ENCODE measurements at places on chromosomes 2 and 18. TPM values are rescaled to one million over a fixed set of nuclear protein-coding genes. Genes with fewer than 3 reads are reported as not detected.

GRCh38 chr18:57759650-57760049, 43.5 kb downstream of the ATP8B1 start:
- no peak for DNase-seq

The CXCR1 gene
- not detected for total RNA-seq

DNA sequence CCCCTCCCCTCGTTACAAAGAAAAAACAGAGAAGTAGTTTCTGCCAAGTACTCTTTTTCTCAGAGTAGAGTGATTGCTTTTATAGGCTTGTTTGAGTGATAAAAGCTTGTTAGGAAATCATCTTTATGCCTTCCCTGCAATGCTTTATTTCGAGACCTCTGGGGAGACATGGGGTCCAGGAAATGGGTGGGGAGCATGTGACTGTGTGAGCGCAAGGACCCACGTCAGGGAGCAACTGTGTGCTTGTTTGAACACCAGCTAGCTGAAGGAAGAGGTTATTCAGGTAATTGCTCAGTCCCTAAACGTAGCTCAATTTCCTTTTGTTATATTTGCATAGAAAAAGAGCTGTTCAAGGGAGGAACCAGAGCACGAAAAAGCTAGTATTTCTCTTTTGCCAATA, 187.3 kb downstream of the FAM210A start:
- DNase-seq, result no peak

DNA sequence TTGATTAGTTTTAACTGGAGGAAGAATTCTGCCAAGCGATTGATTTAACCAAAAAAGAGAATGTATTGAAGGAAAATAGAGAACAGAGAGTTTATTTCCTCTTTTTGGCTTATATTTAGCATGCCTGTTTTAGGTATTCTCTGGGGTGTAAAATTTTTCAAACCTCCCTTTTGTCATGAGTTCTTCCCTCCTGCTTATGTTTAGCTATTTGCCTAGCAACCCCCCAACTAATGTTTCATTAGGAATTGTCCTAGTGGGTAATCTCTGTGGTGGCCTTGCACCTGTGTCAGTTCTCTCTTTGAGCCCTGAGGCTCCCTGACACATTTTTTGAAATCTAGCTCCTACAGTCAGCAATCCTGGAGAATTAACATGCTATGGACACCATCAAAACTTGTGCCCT, 12.5 kb upstream of the REG1B start:
- DNase-seq, result no peak

The NEURL3 gene
- total RNA-seq, result not detected

The ERBB4 gene
- total RNA-seq, result 0.07 TPM

- DNase-seq, result no peak
These were observed 126.0 kb upstream of the MSH6 start for GRCh38 chr2:47656715-47657600.

Measured in MG63 (cell line).